ENCODE measurements at places on chromosomes 5 and 9.

DNA sequence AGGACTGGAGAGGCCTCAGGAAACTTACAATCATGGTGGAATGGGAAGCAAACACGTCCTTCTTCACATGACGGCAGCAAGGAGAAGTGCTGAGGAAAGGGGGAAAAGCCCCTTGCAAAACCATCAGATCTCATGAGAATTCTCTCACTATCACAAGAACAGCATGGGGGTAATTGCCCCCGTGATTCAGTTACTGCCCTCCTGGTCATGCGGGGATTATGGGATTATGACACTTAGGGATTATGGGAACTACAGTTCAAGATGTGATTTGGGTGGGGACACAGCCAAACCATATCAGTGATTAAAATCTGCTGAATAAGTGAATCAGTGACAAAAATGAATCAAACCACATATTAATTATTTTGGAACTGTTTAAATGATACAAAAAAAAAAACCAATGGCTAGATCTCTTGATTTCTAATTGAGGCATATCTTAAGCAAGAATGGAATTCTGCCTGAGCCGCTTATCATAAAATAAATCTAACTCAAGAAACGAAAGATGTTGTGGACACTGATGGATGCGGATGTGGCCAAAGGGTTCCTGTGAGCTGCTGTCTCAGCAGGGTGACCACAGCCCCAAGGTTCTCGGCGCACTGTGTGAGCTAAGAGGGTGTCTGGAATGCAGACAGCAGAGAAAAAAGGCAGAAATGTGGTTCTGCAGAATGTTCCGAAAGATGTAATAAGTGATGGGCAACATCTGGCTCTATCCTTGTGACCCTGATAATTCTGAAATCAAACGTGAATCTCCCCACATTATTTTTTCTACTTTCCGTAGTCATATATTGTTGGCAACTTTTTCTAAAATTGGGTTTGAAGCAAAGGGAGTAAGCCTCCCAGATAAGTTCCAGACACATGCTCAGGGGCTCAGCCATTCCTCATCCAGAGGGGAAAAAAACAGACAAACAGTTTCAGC is 107.2 kb upstream of the ICE1 start:
- DNase-seq, result no peak

GRCh38 chr9:97053717-97054116 is 14.8 kb upstream of the CTSV start:
- no peak for DNase-seq

DNA sequence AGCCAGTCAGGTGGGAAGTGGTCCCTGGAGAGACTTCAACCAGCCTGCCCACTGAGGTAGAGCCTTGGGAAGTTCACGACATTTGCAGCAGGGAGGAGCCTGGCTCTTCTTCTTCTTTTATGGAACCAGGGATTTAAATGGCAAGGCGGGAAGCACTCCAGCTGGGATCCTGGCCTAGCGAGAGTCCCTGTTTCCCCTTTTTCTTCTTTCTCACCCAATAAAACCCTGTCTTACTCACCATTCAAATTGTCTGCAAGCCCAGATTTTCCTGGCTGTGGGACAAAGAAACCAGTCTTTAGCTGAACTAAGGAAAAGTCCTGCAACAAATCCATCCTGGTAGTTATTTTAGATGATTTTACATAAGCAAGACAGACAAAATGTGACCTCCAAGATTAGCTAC is 503.7 kb downstream of the CDH10 start:
- DNase-seq, result no peak

GRCh38 chr5:532521-533242 is 8.4 kb upstream of the SLC9A3 start:
- DNase-seq, result no peak

- DNase-seq, result no peak
Measured at GRCh38 chr5:161641444-161641843, 44.1 kb upstream of the GABRA6 start.

GRCh38 chr5:135584918-135585317 is 6.1 kb upstream of the CXCL14 start:
- DNase-seq, result no peak

- DNase-seq, result no peak
Measured at GRCh38 chr9:74810200-74810599, 77.5 kb downstream of the TRPM6 start.

GRCh38 chr5:1292846-1293415 is 1.9 kb downstream of the TERT start:
- DNase-seq, result no peak

DNA sequence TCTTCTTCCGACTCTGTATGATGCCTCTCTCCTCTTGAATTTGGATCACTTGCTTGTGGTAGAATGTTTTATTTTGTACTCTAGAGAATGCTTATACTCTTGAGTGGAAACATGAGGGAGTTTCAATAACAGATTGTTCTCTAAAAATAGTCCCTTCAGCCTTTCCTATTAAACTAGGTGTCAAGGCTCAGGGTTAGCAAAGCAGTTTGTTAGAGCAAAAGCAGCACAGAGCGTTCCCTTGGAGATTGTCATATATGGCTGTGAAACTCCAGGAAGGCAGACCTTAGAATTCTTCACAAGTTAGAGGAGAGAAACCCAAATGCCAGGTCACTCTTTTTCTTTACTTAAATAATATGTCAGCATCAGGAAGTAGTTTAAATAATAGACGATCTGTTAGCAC is 33.0 kb downstream of the MAMDC2 start:
- no peak for DNase-seq

- DNase-seq, result peak; percentile 54
Measured at GRCh38 chr5:139651043-139651834, 3.1 kb downstream of the CXXC5 start.
